ENCODE measurements at places on chromosomes 1 and 21.

GRCh38 chr1:169890761-169891538, 2.7 kb downstream of the SCYL3 start:
- peak; percentile 50 for DNase-seq

DNA sequence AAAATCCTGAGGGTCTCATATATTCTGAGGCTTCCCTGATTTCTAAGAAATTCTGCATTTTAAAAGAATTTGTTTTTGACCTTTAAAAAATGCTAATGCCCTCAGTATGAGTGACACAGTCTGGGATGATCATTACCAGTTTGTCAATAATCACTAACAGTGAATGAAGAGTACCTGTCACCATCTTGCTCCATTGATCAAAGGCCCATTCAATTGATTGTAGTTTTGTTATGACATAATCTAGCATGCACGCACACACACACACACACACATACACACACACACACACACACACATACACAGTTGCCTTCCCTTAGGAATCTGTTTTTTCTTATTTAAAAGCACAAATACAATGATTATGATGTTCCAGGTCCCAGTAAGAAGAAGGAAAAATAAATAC, 250.4 kb downstream of the NFIA start:
- DNase-seq: no peak

DNA sequence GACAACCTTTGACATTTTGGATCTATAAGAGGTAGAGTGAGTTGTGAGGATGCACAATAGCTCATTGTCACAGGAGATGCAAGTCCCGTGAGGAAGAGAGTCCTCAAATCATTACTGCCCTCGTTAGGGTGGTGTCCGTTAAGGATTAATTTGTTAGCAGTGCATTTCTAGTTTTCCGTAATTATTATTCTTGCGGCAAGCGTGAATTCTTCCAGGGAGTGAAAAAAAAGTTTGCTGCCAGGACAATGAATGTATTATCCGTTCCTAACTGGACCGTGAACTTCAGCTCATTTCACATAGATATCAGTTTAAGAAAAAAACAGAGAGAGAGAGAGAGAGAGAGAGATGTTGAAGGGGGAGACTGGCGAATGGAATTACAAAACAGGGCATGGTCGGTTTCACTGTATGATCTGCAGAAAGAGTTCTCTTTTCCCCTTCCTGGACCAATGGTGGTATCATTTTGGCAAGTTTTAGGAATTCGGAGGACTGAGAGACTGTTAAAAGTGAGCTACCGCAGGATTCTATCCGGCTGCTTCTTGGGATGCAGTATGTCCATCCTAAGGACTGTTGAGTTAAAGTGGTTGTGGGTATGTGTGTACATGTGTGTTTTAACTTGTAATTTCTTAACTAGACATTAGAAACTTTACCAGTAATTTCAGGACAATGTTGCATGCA, 216.0 kb upstream of the NFIA start:
- DNase-seq: no peak

- no peak for DNase-seq
Measured at GRCh38 chr1:248849152-248849551, 9.7 kb downstream of the ZNF692 start.
